ENCODE measurements at places on chromosomes 3 and 15.

DNA sequence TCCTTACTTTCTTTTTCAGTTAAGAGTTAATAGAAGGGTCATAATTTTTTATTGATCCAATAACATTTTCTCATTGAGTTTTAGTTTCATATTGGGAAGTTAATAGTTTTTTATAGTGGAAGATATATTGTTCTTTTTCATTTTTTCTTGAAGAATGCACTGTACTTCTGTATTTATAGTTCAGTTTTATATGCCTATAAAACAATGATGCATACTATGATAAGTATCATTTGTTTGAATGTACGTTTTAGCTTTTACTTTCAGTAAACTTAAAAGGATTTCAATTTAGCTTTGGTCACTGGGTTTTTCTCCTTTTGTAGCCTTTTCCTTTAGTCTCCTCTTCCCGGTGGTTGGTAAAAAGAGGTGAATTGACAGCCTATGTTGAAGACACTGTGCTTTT, 98.8 kb downstream of the DHX36 start:
- DNase-seq, result no peak

DNA sequence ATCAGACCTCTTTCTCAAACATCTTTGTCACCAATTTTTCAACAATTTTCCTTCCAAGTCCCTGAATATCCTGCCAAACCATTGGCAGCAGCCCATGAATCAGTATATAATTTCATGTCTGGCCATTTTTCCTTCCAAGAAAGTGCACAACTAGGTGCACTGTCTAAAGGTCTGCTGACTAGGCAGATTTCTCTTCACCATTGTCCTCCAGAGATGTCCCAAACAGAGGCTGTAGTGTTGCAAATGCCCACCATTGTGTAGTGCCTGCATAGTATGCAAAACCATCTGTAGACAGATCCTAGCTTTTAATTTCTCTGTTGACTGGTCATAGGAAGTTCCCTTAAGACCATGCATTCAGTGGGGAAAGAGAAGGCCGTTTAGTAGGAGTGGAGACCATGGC, 25.0 kb upstream of the GOLGA6L2 start:
- no peak for DNase-seq

DNA sequence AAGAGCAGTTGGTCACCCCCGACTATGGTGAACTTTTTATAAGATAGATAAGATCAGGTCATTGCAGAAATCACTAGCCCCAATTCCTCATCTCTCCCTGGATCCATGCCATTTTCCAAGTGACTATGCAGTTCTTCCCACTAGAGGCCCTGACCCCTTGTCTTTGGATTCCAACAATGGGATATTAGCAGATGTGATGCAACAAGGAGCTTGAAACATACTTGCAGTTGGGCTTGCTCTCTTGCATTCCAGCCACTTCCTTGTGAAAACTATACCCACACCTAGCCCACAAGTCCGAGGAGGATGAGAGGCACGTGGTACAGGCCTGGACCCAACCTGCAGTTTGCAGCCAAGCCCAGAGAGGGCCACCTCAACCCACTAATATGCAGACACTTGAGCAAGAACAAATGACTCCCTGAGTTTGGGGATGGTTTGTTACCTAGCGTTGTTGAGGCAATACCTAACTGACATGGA, 60.6 kb downstream of the SUCLG2 start:
- no peak for DNase-seq

DNA sequence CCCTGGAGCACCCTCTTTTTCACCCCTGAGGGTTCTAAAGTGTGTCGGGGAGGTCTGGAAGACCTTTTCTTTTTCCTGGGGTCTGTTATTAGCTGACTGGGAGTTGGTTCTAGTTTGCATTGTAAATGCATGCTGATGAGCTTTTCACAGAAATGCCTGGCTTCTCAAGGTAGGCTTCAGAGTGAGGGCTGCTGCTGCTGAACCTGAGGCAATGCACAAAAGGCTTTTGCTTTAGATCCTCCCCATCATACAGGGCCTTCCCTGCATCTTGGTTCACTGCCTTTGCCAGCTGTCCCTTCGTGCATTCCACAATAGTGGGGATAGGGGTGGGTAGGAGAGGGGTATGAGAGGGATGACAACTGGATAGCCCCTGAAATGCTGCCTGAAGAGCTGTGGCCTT, 46.6 kb downstream of the FAH start:
- no peak for DNase-seq

- no peak for DNase-seq
Measured at GRCh38 chr3:106611116-106611515, 742.3 kb upstream of the CBLB start.

DNA sequence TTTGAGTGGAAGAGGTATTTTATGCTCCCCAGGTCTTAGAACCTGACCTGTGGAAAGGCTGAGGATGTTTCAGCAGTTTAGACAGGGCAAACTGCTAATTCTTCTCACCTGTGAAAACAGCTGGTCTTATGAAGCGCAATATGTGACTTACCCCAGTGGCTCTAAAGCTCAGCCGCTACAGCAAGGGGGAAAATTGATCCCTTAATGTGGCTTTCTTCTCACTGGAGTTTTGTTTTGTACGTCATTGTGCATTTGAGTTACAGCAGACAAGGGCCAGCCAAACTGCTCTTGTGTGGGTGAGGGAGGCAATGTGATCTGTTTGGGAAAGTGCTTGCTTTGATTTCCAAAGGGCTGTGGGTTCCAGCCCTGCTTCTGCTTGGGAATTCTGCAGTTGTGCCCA, 293.4 kb upstream of the LRRFIP2 start:
- DNase-seq, result no peak

DNA sequence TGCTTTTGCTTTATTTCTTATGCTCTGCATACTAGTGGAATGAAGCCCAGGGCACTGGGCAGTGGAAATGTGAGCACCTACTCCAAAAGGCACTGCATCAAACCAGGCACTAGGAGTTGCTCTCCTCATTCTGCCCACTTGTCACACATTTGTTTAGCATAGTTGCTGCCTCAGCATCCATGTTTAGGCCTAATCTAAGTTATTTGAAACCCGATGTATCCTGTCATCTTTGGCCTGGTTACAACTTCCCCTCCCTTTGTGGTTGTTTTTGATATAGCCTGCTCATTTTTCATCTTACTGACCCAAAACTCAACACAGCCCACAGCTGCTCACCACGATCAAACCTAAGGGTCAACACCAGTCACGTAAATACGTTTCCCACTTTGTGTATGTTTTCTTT, 82.2 kb upstream of the SELENOK start:
- DNase-seq, result no peak

- DNase-seq, result no peak
Measured at GRCh38 chr3:147418371-147418781, 9.2 kb downstream of the ZIC1 start.

DNA sequence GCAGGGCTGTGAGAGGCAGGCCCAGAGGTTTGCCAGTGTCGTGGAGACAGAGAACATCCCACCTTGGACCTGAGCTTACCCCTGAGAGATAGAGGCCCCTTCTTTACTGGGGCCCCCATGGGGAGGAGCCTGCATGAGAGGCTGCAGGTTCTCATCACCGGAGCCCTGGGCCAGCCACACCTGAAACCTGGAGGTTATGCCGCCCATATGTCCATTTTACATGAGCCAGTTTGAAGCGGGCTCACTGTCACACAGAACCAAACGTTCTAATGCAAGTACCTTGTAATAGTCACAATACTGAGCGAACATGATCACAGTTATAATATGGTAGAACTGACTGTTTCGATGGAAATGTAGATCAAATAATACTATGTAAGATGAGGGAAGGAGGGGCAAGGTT, 6.3 kb upstream of the IQSEC1 start:
- no peak for DNase-seq

- no peak for DNase-seq
Measured at GRCh38 chr3:44392489-44392888, 53.9 kb downstream of the TCAIM start.

DNA sequence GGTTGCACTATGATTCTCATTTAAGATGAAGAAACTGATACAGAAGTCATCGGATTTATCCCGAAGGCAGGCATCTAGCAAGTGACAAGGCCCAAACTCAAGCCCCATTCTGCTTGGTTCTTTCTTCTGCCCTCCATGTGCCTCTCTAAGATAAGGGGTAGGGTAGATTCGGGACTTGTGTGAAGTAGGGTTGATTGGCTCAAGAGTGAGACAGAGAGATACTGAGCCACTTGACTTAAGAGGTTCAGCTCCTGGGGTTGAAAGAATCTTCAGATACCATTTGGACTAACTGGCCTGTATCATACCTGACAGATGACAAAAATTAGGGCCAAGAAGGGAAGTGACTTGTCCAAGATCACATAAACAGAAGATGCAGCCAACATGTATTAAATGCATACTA, 891 bp downstream of the RFT1 start:
- DNase-seq, result no peak

DNA sequence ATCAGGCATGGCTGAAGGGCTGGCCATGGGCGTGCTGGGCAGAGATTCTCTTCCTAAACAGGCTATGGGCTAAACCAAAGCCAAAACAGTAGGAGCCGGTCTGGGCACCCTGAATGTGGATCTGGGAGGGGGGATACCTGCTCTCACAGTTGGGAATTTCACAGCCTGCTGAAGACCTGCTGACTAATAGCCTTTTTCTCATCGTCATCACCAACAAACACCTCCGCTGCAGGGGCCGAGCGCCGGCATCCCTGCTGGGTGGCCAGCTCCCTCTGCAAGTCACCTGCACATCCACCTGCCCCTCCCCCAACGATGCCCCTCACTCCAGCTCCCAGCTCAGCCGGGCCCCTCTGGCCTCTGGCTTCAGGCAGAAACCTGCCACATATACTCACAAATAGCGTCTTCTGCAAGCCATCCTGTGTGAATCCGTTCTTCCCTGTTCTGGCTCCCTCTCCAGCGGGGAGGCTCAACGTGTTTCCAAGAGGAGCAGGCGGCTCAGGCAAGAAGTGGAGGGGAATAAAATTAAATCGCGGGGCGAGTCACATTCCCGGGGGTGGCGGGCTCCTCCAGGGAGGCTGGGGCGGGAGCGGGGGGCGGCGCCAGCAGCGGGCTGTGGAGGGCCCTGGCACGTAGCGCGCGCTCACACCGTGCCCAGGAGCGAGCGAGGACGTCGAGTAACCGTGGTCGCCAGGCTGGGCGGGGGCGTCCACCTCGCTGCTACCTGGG, 466 bp downstream of the IQSEC1 start:
- DNase-seq, result no peak

- DNase-seq, result no peak
Measured at GRCh38 chr3:45283471-45283870, 57.4 kb upstream of the TMEM158 start.

DNA sequence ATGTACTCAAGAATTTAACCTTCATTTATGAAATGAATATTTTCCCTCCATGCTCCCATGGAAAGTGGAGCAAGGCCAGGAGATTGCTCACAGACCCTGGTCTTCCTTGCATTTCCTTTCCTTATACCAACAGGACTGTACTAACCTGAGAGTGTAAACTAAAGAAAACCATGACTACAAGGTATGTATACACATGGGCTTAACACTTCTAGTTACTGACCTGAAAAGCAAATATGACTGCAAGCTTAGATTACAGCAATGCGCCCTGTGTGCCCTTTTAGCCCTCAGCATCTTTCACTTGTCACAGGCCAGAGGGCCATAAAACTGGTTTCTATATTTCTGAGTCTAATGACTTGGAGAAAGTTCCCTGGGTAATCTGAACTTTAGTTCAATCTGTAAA, 52.1 kb downstream of the NEK10 start:
- DNase-seq, result no peak

- DNase-seq, result no peak
Measured at GRCh38 chr3:102114264-102114979, 265.1 kb downstream of the NFKBIZ start.

DNA sequence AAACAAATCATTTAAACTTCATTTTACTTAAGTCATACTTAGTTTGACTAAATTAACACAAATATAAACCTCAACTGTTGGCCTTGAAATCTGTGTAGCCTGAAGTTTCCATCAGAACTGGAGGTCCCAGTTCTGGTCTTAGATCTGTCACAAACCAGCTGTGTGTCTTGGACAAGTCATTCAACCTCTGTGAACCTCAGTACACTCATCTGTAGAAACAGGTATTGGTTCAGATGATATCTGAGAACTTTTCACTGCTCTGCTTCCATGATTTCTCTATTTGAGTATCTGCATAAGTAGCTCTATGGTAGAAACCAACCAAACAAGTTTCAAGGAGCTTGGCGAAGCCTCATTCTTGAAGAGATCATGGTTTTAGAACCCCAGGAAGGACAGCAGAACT, 60.4 kb upstream of the SLC2A2 start:
- DNase-seq, result no peak

- no peak for DNase-seq
Measured at GRCh38 chr3:172448661-172449465, 607 bp upstream of the GHSR start.

- no peak for DNase-seq
Measured at GRCh38 chr15:25401501-25401900, 37.3 kb downstream of the UBE3A start.

DNA sequence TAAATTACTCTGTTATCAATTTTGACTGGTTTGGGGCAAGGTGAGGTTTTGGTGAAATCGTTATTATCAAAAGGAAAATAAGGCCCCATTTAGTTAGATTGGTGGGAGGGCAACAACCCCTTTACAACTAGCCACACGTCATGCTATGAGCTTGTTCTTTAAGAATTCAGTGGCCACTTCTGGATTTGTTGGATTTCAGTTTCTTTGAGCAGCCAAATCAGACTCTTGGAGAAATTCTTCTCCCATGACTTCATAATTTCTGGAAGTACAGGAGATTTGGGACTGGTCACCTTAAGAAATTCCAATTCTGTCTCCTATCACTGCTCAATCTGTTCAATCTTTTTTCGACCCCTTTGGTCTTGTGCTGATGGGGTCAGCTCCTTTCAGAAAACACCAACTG, 14.8 kb upstream of the WNT5A start:
- no peak for DNase-seq

DNA sequence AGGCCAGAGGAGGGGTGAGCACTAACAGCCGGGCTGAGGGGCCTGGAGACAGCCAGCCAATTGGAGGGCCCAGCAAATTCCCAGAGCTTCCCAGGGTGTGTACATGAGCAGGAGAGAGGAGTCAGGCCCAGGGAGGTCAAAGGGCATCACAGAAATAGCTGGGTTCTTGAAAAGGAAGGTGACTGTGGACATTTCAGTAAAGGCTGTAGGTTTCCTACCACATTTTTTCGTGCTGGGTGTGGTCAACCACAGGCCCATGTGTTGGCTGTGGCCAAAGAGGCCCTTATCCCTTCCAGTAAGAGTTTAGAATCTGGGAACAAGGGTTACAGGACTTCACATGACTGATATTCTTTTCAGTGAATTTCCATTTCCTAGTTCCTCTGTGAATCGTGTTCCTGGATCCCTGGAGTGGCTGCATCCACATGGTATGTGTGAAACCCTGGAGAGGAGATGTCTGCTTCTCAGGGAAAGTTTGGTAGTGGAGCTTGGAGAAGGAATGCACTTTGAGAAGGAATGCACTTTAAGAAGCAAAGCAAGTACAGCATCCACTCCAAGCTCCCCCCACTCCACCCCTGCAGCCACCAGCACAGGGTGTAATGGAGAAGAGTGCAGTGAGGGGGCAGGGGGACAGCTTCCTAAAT, 73.2 kb upstream of the HEG1 start:
- DNase-seq, result no peak

DNA sequence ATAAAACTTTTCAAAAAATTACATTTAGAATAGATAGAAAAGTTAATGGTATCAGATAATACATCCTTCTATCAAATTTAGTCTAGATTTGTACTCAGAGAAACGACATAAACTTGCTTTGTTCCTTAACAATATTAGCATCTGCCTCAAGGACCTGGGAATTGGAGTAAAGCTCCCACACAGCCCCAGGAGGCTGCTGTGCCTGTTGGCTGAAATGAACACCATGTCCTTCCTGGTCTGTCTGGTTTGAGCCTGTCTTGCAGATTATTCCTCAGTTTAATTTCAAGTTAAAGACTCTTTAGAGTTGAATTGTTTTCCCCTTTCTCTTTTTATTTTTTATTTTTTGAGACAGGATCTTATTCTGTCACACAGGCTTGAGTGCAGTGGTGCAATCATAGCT, 19.4 kb downstream of the GNB5 start:
- DNase-seq, result no peak

Measured in NCI-H524 treated with DMSO at 0.1 percent for 48 hours (cell line).